ENCODE measurements at places on chromosomes 3 and 15.

GRCh38 chr3:170037463-170038433 is at the start of gene GPR160:
Gene GPR160 (plus strand): TSS chr3:170037995. CDS start chr3:170083973, 45,978 bp downstream.
- peak; percentile 71 for DNase-seq

DNA sequence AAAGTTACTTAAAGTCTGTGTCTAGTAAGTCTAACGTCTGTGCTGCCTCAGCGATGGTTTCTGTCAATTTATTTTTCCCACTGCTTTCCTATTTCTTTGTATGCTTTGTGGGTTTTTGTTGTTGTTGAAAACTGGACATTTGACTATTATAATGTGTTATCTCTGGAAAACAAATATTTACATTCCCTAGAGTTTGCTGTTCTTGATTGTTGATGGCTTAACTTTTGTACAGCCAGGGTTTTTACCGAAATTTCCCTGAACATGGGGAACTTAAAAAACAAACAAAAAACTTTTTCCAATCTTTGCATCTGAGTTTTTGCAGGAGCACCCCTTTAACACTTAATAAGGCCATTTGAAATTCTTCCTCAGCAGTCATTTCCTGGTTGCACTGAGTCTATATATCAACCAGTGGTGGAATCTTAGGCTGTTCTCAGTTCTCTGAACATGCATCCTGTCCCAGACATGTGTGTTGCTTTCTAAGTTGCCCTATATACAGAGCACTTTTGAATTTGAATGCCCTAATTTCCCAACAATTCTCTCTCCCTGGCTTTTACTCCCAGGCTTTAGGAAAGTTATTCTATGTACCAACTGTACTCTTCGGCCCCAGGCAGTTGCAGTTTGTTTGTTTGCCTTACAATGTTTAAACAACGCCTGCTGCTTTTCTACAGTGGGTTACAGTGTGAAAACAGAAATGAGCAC is 11.8 kb upstream of the PIAS1 start:
- DNase-seq, result no peak

DNA sequence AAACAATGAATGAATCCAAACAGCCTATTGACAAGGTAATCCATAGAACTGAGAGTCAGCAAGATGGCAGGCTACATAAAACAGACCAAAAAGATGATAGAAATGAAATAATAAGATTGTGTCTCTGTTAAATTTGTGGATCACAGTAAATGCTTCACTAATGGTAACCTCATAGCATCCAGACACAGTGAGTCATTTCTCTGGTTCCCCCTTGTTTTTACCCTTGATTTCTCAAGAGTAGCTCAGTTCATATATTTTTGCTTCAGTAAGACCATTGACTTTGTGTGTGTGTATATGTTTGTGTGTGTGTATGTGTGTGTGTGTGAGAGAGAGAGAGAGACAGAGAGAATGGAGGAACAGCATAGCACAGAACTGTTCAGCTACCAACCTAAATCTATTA is 546.9 kb downstream of the RBMS3 start:
- no peak for DNase-seq

DNA sequence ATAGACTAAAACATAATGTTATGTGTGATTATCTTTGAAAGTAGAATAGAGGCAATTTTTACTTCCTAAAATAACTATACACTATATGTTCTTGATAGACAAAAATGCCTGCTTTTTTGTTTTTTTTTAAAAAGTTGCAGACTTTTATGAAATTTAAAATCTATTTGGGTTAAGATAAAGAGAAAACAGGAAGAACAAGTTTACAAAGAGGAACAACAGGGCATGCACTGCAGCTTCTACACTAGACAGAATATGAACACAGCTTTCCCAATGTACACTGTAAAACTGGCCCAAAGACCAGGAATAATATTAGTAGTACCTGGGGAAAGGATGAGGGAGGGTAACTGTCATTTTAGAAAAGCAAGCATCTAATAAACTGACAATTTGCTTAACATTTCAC is 53.7 kb downstream of the NR1I2 start:
- no peak for DNase-seq

GRCh38 chr3:66463730-66464511 is 36.9 kb downstream of the LRIG1 start:
- no peak for DNase-seq

- DNase-seq, result no peak
Observed at GRCh38 chr3:107938143-107938542, 152.7 kb downstream of the CD47 start.

- DNase-seq, result no peak
Observed at GRCh38 chr3:66567077-66567476, 66.3 kb upstream of the LRIG1 start.

GRCh38 chr3:48851407-48851806 is 3.7 kb upstream of the PRKAR2A start:
- DNase-seq, result no peak

GRCh38 chr3:61066800-61067199 is 184.5 kb downstream of the FHIT start:
- DNase-seq, result no peak

- DNase-seq, result no peak
Observed at GRCh38 chr3:44039006-44039405, 202.7 kb upstream of the TOPAZ1 start.

- DNase-seq, result no peak
Observed at GRCh38 chr3:8574670-8575322, 69.8 kb downstream of the SSUH2 start.

DNA sequence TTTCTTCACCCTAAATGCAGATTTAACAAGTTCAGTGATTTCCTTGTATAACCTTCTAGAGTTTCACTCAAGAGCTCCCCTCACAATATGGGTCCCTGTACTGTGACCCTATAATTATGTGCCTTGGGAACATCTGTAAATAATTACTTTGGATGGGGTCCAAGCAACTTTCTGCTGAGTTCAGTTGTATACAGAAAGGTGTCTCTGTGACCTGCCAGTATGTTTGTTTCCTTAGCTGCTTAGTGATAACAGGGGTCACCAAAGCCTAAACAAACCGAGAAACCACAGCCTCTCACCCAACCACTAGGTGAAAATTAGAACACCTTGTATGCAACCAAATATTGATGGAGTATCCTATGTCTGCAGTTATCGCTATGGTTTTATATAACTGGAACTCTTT is 29.8 kb upstream of the SLC25A36 start:
- DNase-seq, result no peak

DNA sequence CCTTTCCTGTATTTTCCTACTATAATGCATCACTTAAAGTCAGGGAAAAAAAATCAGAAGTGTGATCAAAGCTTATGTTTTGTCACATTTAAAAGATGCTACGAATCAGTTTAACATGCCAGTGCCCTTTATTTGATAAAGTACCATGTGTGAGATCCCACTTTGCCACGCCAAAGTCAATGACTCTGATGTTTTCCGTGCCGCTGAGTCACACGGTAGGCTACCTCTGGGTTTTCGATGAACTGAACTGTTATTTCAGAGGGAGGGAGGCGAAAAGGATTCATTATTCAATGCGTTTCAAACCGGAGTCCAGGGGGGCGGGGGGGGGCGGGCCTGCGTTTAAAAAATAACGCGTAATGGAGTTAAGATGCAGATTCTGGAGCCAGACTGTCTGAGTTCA is 203.0 kb downstream of the ABHD5 start:
- DNase-seq, result no peak

GRCh38 chr15:40558952-40559742 is 5.7 kb downstream of the CCDC32 start:
- no peak for DNase-seq

- no peak for DNase-seq
Observed at GRCh38 chr3:49745986-49746385, 22.2 kb upstream of the GMPPB start.

DNA sequence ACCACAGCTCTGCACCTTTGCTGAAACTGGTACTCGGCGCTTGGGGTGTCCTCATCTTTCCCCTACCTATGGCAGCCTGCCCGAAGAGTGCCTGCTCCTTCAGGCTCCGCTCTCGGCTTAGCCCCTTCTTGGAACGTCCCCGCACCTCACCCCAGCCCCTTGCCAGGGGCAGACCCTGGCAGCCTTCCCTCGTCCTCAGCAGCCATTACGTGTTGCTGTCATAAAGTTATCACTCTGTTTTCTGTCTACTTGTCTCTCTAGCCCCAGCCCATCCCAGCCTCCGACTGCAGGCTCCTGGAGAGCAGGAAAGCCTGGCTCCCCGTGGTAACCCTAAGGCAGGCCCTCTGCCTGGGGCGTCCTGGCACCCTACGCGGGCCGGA is 5.1 kb upstream of the BAHD1 start:
- no peak for DNase-seq

DNA sequence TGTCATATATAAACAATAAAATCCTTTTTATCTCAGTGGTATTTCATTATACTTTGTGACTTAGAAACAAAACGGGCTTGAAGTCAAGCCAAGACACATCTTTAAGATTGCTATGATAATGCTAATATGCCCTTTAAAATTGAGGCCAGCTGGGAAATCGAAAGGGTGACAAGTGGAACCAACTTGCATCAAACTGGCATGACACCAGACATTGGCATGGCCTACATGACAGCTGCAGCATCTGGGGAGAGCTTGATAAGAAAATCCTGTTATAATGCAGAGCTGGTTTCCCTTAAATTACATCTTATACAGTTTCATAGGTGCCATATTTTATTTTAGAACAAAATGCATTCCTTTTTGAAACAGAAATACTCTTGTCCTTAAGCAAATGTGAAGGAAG is 325.2 kb downstream of the ZBBX start:
- no peak for DNase-seq

DNA sequence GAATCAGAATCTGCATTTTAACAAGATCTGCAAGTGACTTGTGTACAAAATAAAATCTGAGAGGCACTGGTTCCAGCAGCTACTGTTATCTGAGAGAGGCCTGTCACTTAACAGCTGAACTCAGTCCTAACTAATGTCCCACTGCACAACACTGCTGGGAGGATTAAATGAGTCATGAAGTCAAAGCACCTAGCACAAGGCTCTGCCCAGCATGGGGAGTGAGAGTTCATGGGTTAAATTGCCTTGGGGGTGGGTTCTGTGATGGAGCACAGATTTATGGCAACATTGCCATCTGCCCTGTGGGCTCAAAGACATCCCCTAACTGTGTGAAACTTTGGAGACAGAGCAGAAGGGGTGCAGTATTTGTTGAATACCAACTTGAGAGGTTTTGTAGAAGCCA is 250.9 kb downstream of the PLCL2 start:
- no peak for DNase-seq

DNA sequence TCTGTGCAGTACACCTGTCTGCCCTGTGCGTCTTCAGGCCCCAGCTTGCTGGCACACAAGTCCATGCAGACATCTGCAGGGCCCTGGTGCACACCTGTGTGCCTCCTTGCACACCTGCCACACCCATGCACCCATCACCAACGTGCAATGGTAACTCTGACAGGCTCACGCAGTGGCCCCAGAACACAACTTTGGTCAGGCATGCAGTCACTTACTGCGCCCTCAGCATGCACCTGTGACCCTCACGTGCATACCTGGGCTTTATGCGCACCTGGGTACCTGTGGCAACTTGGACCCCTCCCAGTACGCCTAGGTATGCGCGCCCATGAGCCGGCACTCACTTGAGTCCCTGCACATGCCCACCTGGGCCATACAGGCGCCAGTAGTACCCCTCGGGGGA is 1.7 kb downstream of the PLXND1 start:
- no peak for DNase-seq

DNA sequence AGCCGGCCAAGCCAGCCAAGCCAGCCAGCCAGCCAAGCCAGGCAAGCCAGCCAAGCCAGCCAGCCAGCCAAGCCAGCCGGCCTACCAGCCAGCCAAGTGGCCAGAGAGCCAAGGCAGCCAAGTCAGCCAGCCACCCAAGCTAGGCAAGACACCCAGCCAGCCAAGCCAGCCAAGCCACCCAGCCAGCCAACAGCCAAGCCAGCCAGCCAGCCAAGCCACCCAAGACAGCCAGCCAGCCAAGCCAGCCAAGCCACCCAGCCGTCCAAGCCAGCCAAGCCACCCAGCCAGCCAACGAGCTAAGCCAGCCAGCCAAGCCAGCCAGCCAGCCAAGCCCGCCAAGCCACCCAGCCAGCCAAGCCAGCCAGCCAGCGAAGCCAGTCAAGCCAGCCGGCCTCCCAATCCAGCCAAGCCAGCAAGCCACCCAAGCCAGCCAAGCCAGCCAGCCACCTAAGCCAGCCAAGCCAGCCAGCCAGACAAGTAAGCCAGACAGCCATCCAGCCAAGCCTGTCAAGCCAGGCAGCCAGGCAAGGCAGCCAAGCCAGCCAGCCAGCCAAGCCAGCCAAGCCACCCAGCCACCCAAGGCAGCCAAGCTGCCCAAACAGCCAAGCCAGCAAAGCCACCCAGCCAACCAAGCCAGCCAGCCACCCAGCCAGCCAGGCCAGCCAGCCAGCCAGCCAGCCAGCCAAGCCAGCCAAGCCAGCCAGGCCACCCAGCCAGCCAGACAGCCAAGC is 200.5 kb downstream of the GOLGA6L6 start:
- no peak for DNase-seq

GRCh38 chr15:22262613-22263020 is 182.3 kb downstream of the OR4M2 start:
- DNase-seq, result no peak

GRCh38 chr3:159829056-159829455 is 159.6 kb upstream of the IL12A start:
- DNase-seq, result no peak

DNA sequence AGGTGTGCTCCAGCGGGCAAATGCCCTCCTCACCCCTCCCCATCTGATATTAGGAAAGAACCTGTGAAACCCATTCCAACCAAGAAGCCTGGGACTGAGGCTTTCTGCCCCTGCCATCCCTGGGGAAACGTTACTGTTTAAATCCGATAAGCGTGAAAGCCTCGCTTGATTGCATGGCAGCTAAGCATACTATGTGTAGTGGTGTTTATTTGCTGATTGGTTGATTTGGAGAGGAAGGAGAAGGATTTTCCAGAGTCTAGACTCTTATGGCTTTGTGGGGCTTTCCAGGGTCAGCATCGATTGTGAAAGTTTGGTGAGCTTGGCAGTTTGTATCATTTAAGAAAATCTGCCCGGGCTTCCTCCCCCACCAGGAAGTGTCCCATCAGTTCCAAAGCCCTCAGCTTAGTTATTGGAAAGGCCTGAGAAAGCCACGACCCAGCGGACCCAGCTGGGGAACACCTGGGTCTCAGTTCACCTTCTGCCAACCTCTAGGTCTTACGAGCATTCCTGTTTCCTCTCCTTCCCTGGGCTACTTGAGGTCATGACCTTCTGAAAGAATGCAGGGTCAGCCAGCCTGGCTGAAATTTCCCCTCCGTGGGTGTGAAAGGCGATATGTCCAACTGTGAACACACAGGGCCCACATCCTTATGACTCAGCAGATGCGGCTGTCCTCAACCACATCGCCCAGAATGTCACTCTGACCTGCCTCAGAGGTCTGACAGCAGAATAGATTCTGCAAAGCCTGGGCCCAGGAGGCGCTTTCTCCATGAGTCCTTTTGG is 62.8 kb upstream of the HERC1 start:
- DNase-seq, result peak; percentile 22

Data from stimulated activated CD8-positive, alpha-beta memory T cell treated with anti-CD3 and anti-CD28 coated beads, Interleukin-4, amount 100 ng/mL, for 24 hours (primary cell).